ENCODE measurements at places on chromosomes 12 and 14.

DNA sequence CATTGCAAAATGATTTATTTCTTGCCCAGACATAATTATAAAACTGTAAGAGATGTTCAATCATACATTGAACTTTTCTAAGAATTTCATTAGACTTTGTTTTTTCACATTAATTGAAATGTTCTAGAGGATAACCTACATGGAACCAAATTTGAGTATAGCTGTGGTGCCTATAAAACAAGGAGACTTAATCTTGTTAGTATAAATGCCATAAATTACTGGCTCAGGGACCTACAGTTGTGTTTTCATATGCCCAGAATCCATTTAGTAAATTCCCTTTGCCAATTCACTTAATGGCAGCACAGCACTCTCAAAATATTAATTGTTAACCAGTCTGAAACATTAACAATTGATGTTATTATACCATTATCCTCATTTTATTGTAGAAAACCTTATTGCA lies 488.5 kb downstream of the NELL2 start:
- DNase-seq = no peak

GRCh38 chr14:22432348-22432976 lies 156.6 kb downstream of the DAD1 start:
- no peak for DNase-seq

DNA sequence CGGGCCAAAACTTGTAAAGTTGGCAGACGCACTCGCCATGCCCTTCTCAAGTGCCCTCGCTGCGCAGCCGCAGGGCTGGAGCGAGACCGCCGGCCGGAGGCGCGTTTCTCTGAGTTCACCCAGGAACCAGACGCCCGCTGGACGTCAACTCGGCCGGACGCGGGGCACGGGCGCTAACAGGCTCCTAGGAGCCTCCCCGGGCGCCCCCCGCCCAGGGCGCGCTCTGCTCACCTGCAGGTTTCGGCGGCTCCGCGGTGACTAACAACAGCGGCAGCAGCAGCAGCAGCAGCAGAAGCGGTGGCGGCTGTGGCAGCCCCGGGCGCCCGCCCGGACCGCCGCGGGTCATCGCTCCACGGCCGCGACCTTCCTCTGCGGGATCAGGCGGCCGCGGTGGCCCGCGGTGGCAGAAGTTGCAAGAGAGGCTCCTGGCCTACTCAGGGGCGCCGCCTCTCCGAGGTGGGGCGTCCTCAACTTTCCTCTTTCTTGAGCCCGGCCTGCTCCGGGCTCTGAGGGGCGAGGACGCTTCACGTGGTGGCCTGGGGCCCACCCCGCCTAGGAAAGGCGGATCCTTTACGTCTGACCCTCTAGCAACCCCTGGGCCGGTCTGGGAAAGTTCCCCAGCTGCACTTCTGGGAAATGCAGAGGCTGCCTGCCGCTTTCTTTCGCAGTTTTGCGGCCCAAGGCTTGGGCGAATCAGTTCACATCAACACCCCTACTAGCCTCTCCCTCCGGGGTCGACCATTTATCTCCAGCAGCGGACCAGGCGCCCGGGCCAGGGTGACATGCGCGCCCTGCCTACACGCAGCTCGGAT lies at the start of gene PLBD1:
PLBD1 (minus strand) TSS at position 533 of the 812 bp plus-strand sequence; CDS start at position 346, 187 bp downstream.
- DNase-seq = no peak

- no peak for DNase-seq
Measured at GRCh38 chr12:130651188-130651959, 64.7 kb downstream of the RIMBP2 start.

GRCh38 chr14:32012571-32012970 lies 64.5 kb upstream of the ARHGAP5 start:
- DNase-seq = no peak

DNA sequence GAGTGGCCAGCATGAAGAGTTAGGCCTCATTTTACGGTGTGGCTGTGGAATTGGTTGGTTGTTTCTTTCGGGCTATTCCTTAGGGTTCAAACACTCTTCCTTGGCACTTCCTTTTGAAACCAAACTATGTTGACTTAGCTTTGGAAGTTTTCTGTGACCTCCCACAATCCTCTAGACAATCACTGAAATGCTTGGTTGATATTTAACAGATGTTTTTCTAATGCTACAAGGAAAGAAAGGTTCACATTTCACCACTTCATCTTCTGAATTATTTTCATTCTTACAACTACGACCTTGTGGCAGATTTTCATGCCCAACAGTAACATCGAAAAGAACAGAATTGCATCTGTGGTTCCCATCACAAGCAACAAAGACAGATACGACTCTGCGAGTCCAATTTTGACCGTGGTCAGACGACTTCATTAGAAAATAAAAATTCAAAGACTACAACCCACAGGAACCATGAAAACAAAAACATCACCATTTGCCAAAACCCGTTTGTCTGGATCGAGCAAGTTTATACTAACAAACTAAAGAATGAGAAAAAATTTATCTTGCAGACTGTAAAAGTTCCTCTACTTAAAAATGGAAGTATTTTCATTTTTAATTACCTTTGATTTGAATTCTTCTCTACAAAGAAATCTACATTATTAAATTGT lies 16.9 kb downstream of the PRKAB1 start:
- DNase-seq = no peak

DNA sequence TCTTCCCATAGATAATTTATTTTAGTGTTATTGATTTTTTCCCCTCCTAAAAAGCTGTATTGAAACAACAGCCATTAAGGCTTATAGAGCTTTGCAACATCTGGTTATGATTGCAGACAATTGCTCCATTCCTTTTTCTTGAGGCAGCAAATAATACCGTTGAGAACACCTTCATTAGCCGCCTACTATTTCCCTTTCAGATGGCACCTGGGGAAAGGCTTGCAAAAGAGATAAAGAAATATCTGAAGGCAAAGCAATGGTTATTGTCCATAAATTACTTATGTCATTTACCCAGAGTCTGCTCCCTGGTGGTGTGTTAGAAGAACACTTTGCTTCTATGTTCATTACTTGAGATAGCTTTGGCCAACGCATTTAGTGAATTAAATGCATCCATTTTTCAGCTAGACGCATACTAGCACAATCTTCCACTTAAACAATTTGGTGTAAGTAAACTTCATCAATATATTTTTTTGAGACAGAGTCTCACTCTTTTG lies 377.8 kb downstream of the KCNH5 start:
- no peak for DNase-seq

- no peak for DNase-seq
Measured at GRCh38 chr14:67618617-67619063, 1.1 kb upstream of the ARG2 start.
